Spleen (tissue), 13 donors: ENCODE measurements at places on chromosomes 2 and 18. TPM values are rescaled to one million over a fixed set of nuclear protein-coding genes. Genes with fewer than 3 reads are reported as not detected.

GRCh38 chr18:2994603-2995432 is 18.1 kb downstream of the LPIN2 start:
- H3K4me3 ChIP-seq, result no peak overlapping the region
- peak; percentile 88 for DNase-seq
- no peaks in the 10 kb centered on the region for H3K27me3 ChIP-seq
- no peaks in the 10 kb centered on the region for H3K36me3 ChIP-seq
- no peak overlapping the region for H3K27ac ChIP-seq

- no peaks in the 10 kb centered on the region for H3K27me3 ChIP-seq
- H3K36me3 ChIP-seq, result no peaks in the 10 kb centered on the region
- no peak overlapping the region for H3K4me3 ChIP-seq
- H3K27ac ChIP-seq, result no peak overlapping the region
- H3K4me1 ChIP-seq, result no peaks in the 10 kb centered on the region
These were observed 950.3 kb downstream of the TSN start for GRCh38 chr2:122705746-122706145.

DNA sequence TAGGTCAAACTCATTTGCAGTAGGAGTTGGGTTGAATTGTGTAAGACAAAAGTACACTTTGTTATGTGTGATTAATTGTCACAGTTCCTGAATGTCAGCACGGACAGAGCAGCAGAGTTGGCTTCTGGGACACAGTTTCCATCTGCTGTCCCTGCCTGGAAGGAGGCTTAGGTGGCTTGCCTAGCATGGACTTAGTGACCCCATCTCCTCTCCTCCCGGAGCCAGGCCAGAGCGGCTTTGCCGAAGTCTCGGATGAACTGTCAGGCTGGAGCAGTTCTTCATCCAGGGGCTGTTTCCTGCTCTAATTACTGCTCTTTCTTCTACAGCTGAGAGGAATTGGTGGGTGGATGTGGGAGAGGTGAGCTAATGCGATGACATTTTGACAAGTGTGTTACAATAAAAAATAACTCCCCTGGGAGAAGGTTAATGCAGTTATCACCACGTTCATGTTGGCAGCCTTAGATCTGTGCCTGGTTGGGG is 102.0 kb downstream of the SH3RF3 start:
- no peak overlapping the region for H3K4me3 ChIP-seq
- no peak for DNase-seq
- no peaks in the 10 kb centered on the region for H3K36me3 ChIP-seq
- no peak overlapping the region for H3K27ac ChIP-seq

DNA sequence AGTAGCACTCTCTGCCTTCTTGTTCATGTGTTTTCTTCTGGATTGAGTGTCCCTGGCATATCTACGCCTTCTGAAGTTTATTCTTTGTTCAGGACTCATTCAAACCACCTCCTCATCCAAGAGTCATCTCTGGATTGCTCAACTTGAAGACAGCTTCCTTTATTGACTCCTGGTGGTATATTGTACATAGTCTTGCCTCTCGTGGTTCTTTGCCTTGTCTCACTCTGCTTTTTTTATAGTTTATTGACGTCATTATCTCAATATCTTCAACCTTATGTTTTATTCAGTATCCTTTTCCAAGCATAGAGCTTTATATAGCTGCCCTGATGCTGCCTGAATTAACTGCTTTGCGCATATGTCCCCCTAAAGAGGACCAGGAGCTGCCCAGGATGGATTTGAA is 161.7 kb downstream of the INSIG2 start:
- DNase-seq, result no peak
- H3K27ac ChIP-seq, result no peak overlapping the region
- H3K36me3 ChIP-seq, result no peaks in the 10 kb centered on the region
- H3K27me3 ChIP-seq, result peaks cover 6% of the 10 kb centered on the region
- H3K4me1 ChIP-seq, result no peaks in the 10 kb centered on the region

GALNT5 gene
- total RNA-seq, result 0.70 TPM

HMSD gene
- not detected for total RNA-seq

DNA sequence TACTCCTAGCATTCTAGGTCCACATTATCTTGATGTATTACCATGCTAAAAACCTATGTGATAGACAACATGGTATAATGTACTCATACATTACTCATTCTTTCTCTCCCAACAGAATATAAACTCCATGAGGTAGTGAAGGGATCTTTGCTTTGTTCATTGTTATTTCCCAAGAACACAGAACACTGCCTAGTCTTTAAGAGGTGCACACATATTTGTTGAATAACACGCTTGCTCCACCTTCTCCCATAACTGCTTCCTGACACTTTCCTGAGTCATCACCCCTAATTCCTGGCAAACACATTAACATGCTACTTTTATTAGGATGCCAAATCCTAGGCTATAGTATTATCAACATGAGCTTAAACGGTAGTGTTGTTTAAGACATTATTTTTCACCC is 41.3 kb downstream of the REV1 start:
- H3K4me3 ChIP-seq, result no peak overlapping the region
- H3K27ac ChIP-seq, result no peak overlapping the region
- peaks cover 73% of the 10 kb centered on the region for H3K36me3 ChIP-seq
- H3K4me1 ChIP-seq, result no peaks in the 10 kb centered on the region
- no peaks in the 10 kb centered on the region for H3K27me3 ChIP-seq

DNA sequence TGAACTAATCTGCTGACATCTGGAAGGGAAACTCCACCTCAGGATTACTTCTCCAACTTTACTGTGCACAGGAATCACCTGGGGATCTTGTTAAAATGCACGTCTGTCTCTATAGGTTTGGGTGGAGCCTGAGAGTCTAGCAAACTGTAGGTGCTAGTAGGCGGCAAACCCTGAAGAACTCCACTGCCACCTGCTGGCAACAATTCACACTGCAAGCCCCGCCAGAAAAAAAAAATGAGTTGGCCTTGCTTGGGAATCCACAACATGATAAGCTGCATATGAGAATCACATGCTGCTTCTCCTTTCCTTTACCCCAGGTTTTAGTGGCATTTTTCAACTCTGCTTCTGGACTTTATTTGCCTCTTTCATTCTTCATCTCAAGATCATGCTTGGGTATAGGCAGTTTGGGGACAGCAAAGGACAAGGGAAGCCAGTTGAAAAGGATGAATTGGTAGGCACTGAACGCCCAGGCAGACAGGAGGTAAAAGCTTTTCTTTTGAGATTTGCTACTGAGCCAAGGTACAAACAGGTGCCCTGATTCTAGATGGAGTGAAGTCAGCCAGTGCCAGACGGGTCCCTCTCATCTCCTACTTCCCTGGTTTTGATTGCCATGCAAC is 88.8 kb downstream of the VIT start:
- no peaks in the 10 kb centered on the region for H3K36me3 ChIP-seq
- H3K27me3 ChIP-seq, result no peaks in the 10 kb centered on the region
- no peak overlapping the region for H3K4me3 ChIP-seq
- no peak overlapping the region for H3K27ac ChIP-seq
- peaks cover 8% of the 10 kb centered on the region for H3K4me1 ChIP-seq

DNA sequence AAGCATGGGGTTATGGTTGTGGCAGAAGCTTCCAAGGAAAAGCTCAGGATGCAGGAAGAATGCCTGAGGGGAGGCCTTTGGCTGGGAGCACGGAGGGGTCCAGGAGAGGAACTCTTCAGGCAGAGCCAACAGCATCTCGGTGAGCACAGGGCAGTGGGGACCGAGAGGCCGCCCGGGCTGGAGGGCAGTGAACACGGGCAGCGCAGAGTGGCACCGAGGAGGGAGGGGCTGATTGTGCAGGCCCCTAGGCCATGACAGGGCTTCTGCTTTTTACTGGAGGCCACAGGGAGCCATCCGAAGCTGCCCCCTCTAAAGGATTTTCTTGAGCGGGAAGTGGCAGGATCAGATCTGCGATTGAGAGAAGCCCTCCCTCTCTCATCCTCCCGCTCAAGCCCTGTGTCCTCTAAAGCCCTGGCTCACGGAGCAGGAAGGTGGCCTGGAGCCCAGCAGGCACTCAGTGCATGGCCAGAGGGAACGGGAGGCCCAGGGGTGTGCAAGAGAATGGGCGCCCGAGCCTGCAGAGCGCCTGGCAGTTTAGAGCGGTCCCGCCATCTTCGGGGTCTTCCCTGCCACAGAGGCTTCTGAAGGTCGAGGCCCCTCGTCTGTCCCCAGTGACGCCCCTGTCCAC is 110.0 kb upstream of the STON1 start:
- H3K27ac ChIP-seq, result no peak overlapping the region
- H3K4me3 ChIP-seq, result no peak overlapping the region

PLCD4 gene
- total RNA-seq, result 0.59 TPM

DNA sequence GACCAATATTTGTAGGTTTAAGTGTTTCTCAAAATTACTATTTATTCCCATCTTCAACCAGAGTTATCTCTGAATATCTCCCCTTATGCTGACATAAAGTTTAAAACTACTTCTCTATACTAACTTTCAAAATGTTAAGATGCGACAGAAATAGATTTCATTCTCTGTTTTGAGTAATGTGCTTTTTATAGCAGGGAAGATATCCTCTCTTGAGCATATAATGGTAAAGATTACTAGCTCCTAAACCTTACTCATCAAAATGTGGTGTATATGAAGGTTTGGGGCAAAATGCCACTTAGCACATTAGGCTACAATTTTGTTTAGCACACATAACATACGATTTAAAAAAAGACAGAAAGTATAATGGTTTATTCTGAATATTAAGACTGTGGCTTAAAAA is 54.4 kb downstream of the CWC22 start:
- no peak overlapping the region for H3K27ac ChIP-seq
- peaks cover 98% of the 10 kb centered on the region for H3K36me3 ChIP-seq

- H3K4me3 ChIP-seq, result no peak overlapping the region
- no peaks in the 10 kb centered on the region for H3K36me3 ChIP-seq
- DNase-seq, result no peak
- no peak overlapping the region for H3K27ac ChIP-seq
- H3K4me1 ChIP-seq, result peaks cover 9% of the 10 kb centered on the region
- no peaks in the 10 kb centered on the region for H3K27me3 ChIP-seq
These were observed 40.3 kb downstream of the ARMC9 start for GRCh38 chr2:231238689-231239088.

- H3K27ac ChIP-seq, result no peak overlapping the region
- no peak overlapping the region for H3K4me3 ChIP-seq
- peaks cover 21% of the 10 kb centered on the region for H3K4me1 ChIP-seq
- H3K36me3 ChIP-seq, result no peaks in the 10 kb centered on the region
These were observed 33.8 kb upstream of the HAAO start for GRCh38 chr2:42826231-42826630.

- no peak overlapping the region for H3K4me3 ChIP-seq
- peaks cover 3% of the 10 kb centered on the region for H3K4me1 ChIP-seq
- no peak for DNase-seq
- no peaks in the 10 kb centered on the region for H3K27me3 ChIP-seq
- no peaks in the 10 kb centered on the region for H3K36me3 ChIP-seq
- H3K27ac ChIP-seq, result no peak overlapping the region
These were observed 104.7 kb downstream of the FEZ2 start for GRCh38 chr2:36493306-36493705.

DNA sequence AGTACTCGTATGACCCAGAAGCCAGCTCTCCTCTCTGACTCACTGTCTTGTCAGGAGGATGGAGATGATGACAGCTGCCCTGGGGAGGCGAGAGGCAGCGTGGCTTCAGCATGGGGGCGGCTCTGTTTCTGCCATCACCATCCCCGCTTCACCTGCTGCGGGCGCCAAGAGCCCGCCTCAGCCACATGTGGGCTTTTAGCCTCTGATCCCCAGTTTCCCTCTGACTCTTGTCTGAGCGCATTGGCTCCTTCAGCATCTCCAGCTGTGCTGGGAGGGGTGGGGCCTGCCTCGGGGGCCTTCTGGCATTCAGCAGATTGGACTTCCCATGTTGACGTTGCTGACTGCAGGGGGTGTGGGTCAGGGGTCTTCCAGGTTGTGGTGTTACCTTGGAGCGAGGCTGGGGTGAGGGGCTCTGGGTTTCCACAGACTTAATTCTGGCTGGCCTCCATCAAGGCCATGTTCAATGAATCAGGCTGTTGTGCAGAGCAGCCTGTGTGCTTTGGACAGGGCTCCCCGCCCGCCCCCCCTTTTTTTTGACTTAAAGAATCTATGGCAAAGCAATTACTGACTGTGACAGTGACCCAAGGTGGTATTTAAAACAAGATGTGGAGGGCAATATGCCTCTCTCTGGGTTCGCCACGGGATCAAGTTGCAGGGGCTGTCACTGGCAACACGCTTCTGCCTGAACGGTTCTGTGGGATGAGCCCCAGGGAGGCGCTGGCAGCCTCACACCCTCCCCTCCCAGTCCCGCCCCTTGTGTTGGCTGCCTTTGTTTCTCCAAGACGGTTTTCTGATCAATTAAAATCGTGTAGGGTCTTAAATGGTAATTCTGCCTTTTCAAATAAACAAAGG is 228.3 kb downstream of the LDLRAD4 start:
- H3K4me1 ChIP-seq, result peaks cover 23% of the 10 kb centered on the region
- H3K4me3 ChIP-seq, result no peak overlapping the region
- no peak for DNase-seq

LOXL3 gene
- 27.4 TPM for total RNA-seq

GRCh38 chr2:36567711-36568408 is 30.1 kb downstream of the FEZ2 start:
- H3K4me3 ChIP-seq, result no peak overlapping the region
- peaks cover 7% of the 10 kb centered on the region for H3K36me3 ChIP-seq
- H3K27me3 ChIP-seq, result no peaks in the 10 kb centered on the region
- H3K27ac ChIP-seq, result peak overlapping the region; percentile 60

GRCh38 chr18:48861181-48861708 is 89.5 kb downstream of the SMAD7 start:
- H3K27me3 ChIP-seq, result no peaks in the 10 kb centered on the region
- no peak overlapping the region for H3K27ac ChIP-seq
- no peak overlapping the region for H3K4me3 ChIP-seq
- H3K4me1 ChIP-seq, result no peaks in the 10 kb centered on the region
- peaks cover 7% of the 10 kb centered on the region for H3K36me3 ChIP-seq

ADD2 gene
- total RNA-seq, result 6.1 TPM

GRCh38 chr18:7521226-7521856 is 45.8 kb upstream of the PTPRM start:
- DNase-seq, result no peak
- no peak overlapping the region for H3K27ac ChIP-seq

SDC1 gene
- total RNA-seq, result 21.8 TPM

- H3K4me3 ChIP-seq, result no peak overlapping the region
- H3K4me1 ChIP-seq, result peaks cover 23% of the 10 kb centered on the region
- H3K27ac ChIP-seq, result peak overlapping the region; percentile 37
- no peak for DNase-seq
These were observed 57.6 kb upstream of the CABLES1 start for GRCh38 chr18:23077493-23078256.

DNA sequence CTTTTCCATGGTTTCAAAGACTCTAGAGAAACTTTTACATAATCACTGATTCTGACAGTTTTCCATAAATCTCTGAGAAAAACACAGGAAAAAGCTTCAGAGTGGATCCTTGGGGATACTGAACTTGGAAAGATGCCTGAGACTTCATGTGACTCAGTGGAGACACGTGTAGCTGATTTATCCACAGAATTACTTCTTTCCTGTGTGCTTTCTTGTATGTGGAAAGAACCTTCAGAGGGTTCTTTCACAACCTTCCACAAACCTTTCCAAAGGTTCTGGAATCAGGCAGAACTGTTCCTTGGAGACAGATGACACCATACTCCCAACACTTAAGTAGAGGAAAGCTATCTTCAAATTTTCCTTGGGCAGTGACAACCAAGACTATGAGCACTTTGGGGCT is 207.2 kb downstream of the RND3 start:
- DNase-seq, result no peak
- no peaks in the 10 kb centered on the region for H3K4me1 ChIP-seq
- no peak overlapping the region for H3K4me3 ChIP-seq
- no peaks in the 10 kb centered on the region for H3K36me3 ChIP-seq
- no peaks in the 10 kb centered on the region for H3K27me3 ChIP-seq
- peak overlapping the region; percentile 41 for H3K27ac ChIP-seq
